Smooth muscle cell of the coronary artery (primary cell): ENCODE measurements at places on chromosomes 3 and 15. TPM values are rescaled to one million over a fixed set of nuclear protein-coding genes. Genes with fewer than 3 reads are reported as not detected.

The GPD1L gene
- 5.5 and 7.4 TPM in 2 replicates for total RNA-seq

The TMEM212 gene
- not detected in 2 replicates for total RNA-seq

The PLIN1 gene
- under 0.01 and 0.15 TPM in 2 replicates for total RNA-seq

The CCDC39 gene
- total RNA-seq: not detected in 2 replicates

The GABRB3 gene
- 0.45 and 1.2 TPM in 2 replicates for total RNA-seq

The CCK gene
- 0.30 and 1.1 TPM in 2 replicates for total RNA-seq

The UMPS gene
- total RNA-seq: 22.8 and 25.7 TPM in 2 replicates

The CD80 gene
- total RNA-seq: not detected in 2 replicates

The HHATL gene
- not detected in 2 replicates for total RNA-seq

The KLHL40 gene
- not detected in 2 replicates for total RNA-seq

The SPESP1 gene
- total RNA-seq: 0.59 and 5.1 TPM in 2 replicates

The KCNMB2 gene
- total RNA-seq: not detected in 2 replicates

The CTXN2 gene
- total RNA-seq: not detected in 2 replicates

The ALDH1A2 gene
- total RNA-seq: 0.68 and 5.5 TPM in 2 replicates

The SKIL gene
- total RNA-seq: 20.1 and 107 TPM in 2 replicates

The TLR9 gene
- under 0.01 TPM in 1 of 2 replicates, not detected in the other for total RNA-seq

The IL17RC gene
- 20.9 and 21.8 TPM in 2 replicates for total RNA-seq

The ELL3 gene
- 3.5 and 13.6 TPM in 2 replicates for total RNA-seq

The XPC gene
- total RNA-seq: 43.7 and 64.0 TPM in 2 replicates

The CPN2 gene
- not detected in 2 replicates for total RNA-seq

The CCR3 gene
- 0.94 TPM in 1 of 2 replicates, not detected in the other for total RNA-seq

The CTNNB1 gene
- 818 and 892 TPM in 2 replicates for total RNA-seq

The TRH gene
- total RNA-seq: not detected in 2 replicates

The UNC45A gene
- total RNA-seq: 96.9 and 159 TPM in 2 replicates

The GHRL gene
- 0.30 TPM in 1 of 2 replicates, not detected in the other for total RNA-seq

The GANC gene
- total RNA-seq: 11.4 and 12.9 TPM in 2 replicates

The HGD gene
- 0.12 and 0.23 TPM in 2 replicates for total RNA-seq

The GOLGA6L7 gene
- total RNA-seq: not detected in 2 replicates

The KCNAB1 gene
- 0.59 and 2.5 TPM in 2 replicates for total RNA-seq

The CLRN1 gene
- not detected in 2 replicates for total RNA-seq

The NRROS gene
- total RNA-seq: 0.08 and 1.1 TPM in 2 replicates

The FBN1 gene
- total RNA-seq: 1,221 and 1,470 TPM in 2 replicates

The ZPLD1 gene
- 0.38 TPM in 1 of 2 replicates, not detected in the other for total RNA-seq

The IL5RA gene
- total RNA-seq: not detected in 2 replicates

The EPHA6 gene
- total RNA-seq: not detected in 2 replicates

The TM4SF18 gene
- total RNA-seq: 0.15 and 2.5 TPM in 2 replicates

The SPINK8 gene
- not detected in 2 replicates for total RNA-seq

The SCN11A gene
- under 0.01 TPM in 1 of 2 replicates, not detected in the other for total RNA-seq

The PLSCR4 gene
- 37.4 and 52.2 TPM in 2 replicates for total RNA-seq

The FMN1 gene
- total RNA-seq: 0.08 and 7.5 TPM in 2 replicates

The PARP9 gene
- total RNA-seq: 12.0 and 20.2 TPM in 2 replicates

The KIF7 gene
- 10.7 and 13.2 TPM in 2 replicates for total RNA-seq

The RAD51 gene
- 0.70 and 3.2 TPM in 2 replicates for total RNA-seq

The WNT5A gene
- total RNA-seq: 0.15 and 46.0 TPM in 2 replicates

The UBXN7 gene
- total RNA-seq: 15.7 and 16.3 TPM in 2 replicates

The LSMEM2 gene
- not detected in 2 replicates for total RNA-seq

The C3orf52 gene
- 1.2 and 6.2 TPM in 2 replicates for total RNA-seq

The CTXND1 gene
- total RNA-seq: under 0.01 TPM in 1 of 2 replicates, not detected in the other
